ENCODE measurements at places on chromosomes 3 and 15. TPM values are rescaled to one million over a fixed set of nuclear protein-coding genes. Genes with fewer than 3 reads are reported as not detected.

The HEG1 gene
- total RNA-seq: 33.8 TPM

DNA sequence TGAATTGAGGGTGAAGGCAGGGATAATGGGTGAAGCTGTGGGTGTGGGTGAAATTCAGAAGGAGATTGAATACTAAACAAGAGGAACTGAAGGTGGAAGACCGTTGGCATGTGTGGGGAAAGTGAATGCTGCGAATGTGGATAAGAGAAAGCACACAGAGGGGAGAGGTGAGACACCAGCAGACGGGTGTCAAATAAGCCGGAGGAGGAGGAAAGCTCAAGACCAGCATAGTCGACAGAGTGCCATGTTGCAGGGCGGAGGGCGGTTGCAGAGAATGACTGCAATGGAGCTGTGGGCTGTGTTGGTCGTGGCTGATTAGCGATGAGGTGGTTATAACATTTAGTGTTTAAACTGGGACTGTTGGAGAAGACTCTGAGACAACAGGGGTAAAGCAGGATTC is 16.4 kb upstream of the HCN4 start:
- no peak for DNase-seq

DNA sequence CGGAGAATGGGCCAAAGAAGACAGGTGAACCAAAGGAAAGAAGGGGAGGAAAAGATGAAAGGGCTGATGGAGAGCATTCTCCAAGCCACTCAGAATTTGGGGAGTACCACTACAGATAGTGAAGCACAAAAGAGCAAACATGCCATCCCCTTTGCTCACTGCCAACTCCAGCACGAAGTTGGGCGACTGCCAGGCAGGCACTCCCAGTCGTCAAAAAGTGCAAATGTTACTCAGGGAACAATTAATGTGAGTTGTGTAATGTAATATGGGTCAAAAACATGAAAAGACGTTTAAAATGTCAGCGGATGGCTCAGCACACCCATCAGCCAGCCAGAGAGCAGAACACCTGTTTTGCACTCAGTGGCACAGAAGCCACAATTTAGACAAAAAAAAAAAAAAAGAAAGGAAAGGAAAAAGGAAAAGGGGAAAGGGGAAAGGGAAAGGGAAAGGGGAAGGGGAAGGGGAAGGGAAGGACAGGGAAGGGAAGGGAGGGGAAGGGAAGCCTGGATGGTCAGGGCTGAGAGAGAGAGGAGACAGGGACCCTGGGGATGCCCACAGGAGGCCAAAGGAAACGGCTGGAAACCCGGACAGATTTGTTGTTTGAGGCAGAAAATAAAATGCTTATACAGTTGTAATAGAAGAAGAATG is 82.7 kb downstream of the COL8A1 start:
- no peak for DNase-seq

- no peak for DNase-seq
These were observed 14.4 kb downstream of the GK5 start for GRCh38 chr3:142211034-142211433.

- no peak for DNase-seq
These were observed 149.6 kb downstream of the GAP43 start for GRCh38 chr3:115772951-115773350.

GRCh38 chr3:151113343-151113742 is 27.9 kb downstream of the MED12L start:
- DNase-seq: no peak

DNA sequence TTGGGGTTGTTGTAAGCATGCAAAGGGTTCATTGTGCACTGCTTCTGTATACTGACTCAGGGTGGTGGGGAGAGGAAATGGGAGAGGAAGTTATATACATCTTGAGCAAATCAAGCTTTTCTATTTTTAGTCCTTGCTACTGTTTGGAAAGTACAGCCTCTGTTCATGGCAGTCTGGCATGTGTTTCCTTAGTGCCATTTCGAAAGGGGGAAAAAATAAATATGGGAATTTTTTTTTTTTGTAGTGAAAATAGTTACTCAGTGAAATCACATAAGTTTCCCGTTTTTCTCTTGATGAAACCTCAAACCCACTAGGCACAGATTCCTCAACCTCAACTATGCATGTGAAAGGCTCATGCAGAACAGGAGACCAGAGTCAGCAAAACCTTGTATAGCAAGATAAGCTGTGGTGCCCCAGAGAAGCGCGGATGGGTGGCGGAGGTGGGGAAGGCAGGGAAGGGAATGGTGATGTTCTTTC is 353.3 kb downstream of the LPP start:
- DNase-seq: no peak

GRCh38 chr15:38479756-38480155 is 25.8 kb downstream of the FAM98B start:
- no peak for DNase-seq
